ENCODE measurements at places on chromosomes 3 and 15.

DNA sequence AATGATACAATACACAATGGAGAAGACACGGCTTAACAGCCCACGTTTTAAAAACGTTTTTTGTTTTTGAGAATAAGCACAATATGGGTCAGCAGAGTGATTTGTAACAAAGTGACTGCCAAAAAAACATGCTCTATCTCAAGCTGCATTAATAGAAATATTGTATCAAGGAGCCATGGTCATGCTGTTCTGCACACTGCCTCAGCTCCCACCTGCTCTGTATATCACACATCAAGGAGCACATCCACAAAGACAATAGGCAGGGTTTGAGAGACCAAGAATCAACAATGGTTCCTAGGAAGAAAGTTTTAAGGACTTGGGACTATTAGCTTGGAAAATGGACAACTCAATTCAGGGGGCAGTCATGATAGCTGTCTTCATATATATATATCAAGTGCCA lies 6.3 kb upstream of the BBX start:
- no peak for DNase-seq

DNA sequence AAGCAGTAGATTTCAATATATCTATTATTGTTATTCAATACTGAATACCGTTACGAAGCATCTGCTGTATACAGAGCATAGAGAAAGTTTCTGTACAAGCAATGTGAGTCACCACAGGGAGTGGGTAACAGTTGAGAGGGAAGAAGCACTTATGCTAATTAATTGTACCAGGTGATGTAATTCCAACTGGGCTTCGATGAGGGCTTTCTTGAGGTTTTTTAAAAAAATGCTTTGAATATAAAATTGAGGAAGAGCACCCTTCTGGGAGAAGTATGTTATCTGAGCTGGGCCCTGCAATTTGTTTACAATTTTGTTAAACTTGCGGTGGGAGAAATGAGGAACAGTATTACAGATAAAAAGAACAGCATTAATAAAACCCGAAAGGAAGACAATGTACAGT lies 197.9 kb downstream of the TPRG1 start:
- DNase-seq: no peak

- DNase-seq: no peak
These were observed 76.6 kb upstream of the PRTG start for GRCh38 chr15:55819397-55820034.

GRCh38 chr3:135218304-135218703 lies 423.2 kb downstream of the EPHB1 start:
- no peak for DNase-seq

GRCh38 chr3:8996681-8997121 lies 33.4 kb upstream of the RAD18 start:
- no peak for DNase-seq

GRCh38 chr15:79296583-79296982 lies 14.1 kb downstream of the ANKRD34C start:
- DNase-seq: no peak

DNA sequence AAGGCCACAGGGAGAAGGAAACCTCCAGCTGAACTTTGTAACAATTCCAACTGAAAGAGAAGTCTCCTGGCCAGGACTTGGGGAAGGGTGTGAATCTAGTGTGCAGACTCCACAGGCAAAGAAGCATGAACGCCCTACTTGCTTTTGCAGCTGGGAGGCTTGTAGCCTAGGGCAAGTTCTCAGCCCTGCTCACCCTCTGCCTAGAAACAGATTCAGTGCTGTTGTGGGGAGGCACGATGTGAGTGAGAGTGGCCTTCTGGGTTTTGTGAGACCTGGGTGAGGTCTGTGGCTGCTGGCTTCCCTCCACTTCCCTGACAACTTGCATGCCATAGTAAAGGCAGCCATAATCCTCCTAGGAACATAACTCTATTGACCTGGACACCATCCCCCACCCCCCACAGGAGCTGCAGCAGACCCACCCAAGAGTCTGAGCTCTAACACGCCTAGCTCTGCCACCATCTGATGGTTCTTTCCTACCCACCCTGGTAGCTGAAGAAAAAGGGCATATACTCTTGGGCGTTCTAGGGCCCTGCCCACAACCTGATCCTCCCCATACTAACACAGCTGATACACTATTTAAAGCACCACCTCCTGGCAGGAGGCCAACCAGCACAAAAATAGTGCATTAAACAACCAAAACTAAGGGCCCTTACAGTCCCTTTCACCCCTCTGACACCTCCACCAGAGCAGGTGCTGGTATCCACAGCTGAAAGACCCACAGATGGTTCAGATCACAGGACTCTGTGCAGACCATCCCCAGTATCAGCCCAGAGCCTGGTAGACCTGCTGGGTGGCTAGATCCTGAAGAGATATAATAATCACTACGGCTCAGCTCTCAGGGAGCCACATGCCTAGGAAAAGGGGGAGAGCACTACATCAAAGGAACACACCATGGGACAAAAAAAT lies 426.5 kb downstream of the IGSF11 start:
- no peak for DNase-seq

GRCh38 chr3:114219741-114220140 lies 17.6 kb downstream of the ZNF80 start:
- DNase-seq: no peak

GRCh38 chr3:181782306-181782954 lies 70.7 kb downstream of the SOX2 start:
- DNase-seq: no peak

- DNase-seq: no peak
These were observed 30.7 kb downstream of the CHD2 start for GRCh38 chr15:92930776-92931175.

DNA sequence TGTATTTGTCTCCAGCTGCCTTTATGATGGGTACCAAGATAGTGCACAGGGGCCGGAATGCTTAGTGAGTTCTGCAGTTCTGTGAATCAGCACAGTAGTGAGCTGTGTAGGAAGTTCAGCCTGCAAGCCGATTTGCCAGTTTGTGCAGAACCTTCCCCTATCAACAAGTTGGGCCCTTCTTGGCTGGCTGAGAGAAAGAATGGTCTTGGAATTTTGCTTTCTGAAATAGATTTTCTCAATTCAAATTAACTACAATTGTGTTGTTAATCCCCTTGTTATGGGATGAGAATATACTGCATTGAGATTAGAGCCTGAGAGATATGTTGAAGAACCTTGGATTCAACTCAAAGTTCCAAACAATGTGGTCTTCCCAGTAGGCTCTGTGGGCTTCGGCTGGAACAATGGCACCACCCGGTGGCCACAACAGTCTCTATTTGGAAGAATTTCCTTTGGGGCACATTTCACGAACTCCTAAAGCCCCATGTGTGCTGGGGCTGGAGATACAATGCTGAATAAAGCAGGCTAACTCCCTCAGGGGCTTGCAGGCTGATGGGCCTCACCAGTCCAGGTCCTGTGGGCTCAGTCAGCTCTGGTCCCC lies 59.1 kb downstream of the TRIM42 start:
- peak; percentile 20 for DNase-seq

GRCh38 chr15:63331456-63331855 lies 50.2 kb downstream of the CA12 start:
- no peak for DNase-seq

Measured in NCI-H2029 treated with DMSO at 0.1 percent for 48 hours (cell line).